ENCODE measurements at places on chromosomes 6 and 20.

GRCh38 chr6:50831186-50831585, 12.5 kb downstream of the TFAP2B start:
- DNase-seq = no peak

- no peak for DNase-seq
These were observed 9.3 kb upstream of the JPH2 start for GRCh38 chr20:44196271-44196670.

DNA sequence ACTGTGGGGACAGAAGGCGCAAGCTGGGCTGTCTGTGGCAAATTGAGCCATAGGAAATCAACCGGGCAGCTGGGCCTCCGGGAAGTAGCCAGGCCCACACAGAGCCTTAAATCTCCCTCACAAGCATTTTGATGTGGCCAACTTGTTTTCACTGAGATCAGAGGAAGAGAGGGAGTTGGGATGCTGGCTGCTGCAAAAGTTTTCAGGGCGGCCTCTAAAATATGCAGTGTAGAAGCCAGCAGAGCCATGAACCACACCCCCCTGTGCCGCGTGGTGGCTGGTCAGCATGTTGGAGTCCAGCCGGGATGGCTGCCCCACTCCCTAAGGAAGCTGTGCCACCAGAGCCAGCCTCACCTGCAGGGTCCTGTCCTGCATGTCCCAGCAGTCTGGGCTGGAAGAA, 167.4 kb downstream of the CDC5L start:
- no peak for DNase-seq

DNA sequence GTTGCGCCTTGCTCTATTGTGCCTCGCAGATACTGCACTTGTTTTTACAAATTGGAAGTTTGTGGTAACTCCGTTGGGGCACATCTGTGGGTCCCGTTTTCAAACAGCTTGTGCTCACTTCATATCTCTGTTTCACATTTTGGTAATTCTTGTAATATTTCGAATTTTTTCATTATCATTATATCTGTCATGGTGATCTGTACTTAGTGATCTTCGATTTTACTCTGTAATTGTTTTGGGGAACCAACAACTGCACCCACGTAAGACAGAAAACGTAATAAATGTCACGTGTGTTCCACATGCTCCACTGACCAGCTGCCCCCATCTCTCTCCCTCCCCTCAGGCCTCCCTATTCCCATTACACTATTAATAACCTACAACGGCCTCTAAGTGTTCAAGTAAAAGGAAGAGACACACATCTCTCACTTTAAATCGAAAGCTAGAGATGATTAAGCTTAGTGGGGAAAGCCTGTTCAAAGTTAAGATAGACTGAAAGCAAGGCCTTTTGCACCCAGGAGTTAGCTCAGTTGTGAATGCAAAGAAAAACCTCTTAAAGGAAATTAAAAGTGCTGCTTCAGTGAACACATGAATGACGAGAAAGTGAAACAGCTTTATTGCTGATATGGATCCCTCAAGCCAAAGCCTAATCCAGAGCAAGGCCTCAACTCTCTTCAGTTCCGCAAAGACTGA, 26.9 kb downstream of the TTLL2 start:
- no peak for DNase-seq

- no peak for DNase-seq
These were observed 482.0 kb upstream of the POU3F2 start for GRCh38 chr6:98352348-98352747.

DNA sequence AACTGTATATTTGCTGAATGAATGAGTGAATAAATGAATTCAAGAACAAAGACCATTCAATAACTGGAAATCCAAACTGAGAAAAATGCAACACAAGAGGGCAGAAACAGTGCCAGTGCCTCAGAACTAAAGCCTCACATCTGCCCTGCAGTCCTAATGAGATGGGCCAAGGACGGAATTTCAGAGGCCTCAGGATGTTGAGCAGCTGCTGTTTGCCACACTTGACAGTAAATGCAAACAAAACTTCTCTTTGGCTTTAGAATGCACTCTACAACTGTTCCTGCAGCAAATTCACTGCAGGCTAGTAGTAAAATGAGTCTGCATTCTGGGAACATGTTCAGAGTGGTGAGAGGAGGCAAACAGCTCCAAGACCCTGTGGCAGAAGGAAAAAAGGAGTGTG, 177.6 kb upstream of the LRFN2 start:
- no peak for DNase-seq

- no peak for DNase-seq
These were observed 247.8 kb upstream of the ZFP64 start for GRCh38 chr20:52439375-52439774.

DNA sequence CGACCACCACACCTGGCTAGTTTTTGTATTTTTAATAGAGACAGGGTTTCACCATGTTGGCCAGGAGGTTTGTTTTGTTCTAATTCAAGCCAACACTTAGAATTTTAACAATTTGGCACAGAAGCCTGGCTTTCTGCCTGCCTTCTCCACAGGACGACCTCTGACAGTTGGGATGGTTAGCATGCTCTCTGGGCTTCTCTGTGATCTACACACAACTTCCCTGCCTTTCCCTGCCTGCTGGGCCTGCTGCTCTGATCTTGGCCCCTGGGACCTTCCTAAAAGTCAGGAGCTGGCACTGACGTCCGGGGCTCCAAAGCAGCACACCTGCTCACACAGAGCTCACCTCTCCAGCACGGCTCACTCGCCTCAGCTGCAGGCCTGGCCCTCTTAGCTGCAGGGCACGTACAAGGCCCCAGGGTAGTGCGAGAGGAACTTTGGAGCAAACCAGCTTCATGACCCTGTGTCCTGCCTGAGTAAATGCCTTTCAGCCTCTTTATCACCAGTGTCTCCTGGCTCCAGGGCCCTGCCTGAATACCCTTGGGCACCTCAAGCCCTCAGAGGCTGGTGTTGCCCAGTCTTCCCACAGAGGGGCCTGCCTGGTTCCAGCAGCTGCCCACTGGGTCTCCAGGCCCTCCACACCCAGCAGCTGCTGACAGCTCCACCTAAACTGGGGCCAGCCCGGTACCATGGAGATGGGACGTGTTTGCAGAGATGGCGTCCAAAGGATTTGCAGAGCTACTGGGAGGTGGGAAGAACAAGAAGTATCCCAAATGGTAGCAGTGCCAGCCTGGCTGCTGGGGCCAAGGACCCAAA, 96.0 kb downstream of the PSMB1 start:
- no peak for DNase-seq

- no peak for DNase-seq
These were observed 92.5 kb upstream of the HDGFL1 start for GRCh38 chr6:22476811-22477390.

GRCh38 chr6:27161946-27162603, 85.4 kb upstream of the PRSS16 start:
- peak; percentile 68 for DNase-seq

DNA sequence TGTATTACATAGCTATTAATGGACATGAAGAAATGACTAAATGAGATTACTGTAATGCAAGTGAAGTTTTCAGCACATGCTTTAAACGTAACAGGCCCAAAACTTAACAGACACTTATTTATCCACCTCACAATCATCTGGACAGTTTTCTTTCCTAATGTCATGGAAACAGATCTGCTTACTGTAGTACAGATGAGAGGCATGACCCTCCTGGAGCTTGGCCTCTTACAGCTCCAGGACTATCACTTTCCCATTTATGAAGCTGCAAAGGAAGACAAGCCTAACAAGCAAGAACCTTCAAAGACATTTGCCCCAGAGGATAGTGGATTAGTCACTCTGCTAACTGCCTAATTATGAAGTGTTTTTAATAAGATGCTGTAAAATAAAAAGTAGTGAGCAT, 419.3 kb downstream of the PHF3 start:
- no peak for DNase-seq

DNA sequence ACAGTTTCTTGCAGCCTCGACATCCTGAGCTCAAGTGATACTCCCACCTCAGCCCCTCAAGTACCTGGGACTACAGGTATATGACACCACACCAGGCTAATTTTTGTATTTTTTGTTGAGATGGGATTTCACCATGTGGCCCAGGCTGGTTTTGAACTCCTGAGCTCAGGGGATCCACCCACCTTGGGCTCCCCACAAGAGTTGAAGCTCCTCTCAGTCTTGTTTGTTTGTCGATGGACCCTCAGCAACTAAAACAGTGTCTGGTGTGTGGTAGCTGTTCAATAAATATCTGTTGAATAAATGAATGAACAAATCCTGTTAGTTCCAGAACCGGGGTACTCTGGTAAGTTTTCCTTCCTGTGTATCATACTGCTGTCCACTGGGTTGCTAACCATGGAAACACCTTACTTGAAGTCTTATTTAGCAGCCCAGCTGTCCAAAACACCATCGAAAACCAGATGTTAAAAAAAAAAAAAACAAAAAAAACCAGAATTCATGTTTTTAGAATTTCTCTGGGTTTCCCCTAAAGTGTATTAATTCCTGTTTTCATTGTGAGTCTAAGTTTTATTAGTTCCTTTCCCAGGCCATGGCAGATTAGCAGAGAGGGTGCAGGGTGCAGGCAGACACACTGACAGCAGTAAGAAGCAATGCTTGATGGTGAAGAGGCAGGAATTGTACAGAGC, 7.8 kb upstream of the EZR start:
- DNase-seq = peak; percentile 39

DNA sequence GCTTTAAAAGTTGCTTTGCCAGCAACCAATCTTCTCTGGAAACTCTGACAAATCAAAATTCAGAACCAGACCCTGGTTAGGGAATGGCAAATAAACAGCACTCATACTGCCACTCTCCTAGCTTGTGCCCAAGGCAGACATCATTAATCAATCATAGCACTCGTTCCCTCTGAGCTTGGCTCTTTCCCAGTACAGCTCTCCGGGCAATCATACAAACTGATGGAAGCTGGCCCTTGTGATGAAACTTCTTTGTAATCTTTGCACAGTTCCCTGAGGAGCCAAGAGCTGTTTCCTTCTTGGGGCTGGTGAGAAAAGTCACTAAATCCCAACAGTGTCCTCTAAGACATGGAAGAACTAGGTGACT, 34.7 kb downstream of the KIAA1755 start:
- no peak for DNase-seq

DNA sequence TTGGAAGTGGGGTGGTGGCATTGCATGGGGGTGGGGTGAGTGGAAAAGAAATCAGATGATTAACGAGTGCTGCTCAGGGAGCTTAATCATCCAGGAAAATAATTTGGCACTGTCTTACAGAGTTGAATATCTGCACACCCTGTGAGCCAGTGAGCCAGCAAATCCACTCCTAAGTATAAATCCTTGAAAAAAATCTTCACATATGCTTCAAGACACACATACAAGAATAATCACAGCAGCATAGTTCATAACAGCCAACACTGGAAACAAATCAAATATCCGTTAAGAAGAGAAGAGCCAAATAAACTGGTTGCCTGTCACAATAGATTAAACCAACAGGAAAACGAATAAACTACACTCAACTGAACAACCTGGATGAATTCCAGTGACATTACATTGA, 62.8 kb downstream of the SAMD3 start:
- DNase-seq = no peak

DNA sequence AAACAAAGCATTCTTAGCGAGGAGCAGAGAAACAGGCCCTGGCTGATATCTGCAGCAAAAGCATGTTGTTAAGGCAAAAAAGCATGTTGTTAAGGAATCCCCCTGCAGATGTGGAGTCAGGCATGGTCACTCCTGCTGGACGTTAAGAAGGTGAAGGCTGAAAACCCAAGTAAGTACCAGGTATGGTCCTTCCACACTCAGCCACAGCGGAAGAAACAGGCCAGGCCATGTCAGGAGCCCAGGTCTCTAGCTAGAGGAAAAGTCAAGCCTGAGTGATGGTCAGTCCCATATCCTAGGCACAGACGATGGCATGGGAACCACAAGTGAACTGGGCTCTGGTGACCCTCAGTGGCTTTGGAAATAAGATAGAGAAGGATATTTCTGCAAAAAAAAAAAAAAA, 32.5 kb upstream of the MAS1L start:
- DNase-seq = no peak

- no peak for DNase-seq
These were observed 432.8 kb downstream of the GRIK2 start for GRCh38 chr6:101826269-101826668.

DNA sequence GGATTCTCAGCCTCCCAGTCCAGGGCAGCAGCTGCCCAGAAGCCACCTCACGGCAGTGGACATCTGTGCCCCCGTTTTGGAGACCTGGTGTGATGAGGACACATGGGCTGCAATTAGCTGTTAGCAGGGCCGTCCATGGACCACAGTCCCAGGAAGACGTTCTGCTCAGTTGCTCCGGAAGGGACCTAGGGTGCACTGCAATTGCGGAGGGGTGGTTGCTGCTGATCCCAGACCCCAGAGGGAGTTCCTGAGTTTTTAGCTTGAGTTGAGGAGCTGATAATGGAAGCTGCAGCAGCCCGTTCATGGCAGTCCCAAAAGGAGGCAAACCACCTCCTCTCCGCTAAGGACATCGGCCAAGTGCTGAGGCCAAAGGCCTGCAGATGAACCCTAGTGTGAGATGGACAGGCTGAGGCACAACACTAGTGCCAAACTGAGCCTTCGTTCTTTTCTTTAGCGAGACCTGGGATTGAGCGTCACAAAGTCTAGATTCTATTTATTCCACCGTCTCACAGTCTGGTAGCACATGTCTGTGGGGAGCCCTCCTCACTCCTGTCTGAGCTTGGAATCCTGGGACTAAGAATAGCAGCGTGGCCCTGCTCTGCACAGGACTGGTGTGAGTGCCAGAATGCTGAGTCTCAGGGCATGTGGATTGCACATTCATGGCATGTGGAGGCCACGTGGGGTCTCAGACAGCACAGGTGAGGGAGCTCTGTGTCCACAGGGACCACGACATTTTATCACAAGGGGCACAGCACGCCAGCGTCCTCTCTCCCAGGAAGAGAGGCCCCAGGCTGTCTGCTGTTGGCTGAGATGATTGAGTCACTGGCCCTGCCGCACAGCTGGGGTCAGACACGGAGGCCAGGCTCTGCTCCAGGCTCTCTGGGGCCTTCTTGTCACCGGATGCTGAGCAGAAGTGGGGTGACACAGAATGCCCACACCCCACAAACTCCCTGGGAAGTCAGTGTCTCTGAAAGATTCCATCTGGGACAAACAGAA, 113.4 kb downstream of the PSMB1 start:
- DNase-seq = no peak

- no peak for DNase-seq
These were observed 25.9 kb upstream of the CEP162 start for GRCh38 chr6:84253380-84253779.

DNA sequence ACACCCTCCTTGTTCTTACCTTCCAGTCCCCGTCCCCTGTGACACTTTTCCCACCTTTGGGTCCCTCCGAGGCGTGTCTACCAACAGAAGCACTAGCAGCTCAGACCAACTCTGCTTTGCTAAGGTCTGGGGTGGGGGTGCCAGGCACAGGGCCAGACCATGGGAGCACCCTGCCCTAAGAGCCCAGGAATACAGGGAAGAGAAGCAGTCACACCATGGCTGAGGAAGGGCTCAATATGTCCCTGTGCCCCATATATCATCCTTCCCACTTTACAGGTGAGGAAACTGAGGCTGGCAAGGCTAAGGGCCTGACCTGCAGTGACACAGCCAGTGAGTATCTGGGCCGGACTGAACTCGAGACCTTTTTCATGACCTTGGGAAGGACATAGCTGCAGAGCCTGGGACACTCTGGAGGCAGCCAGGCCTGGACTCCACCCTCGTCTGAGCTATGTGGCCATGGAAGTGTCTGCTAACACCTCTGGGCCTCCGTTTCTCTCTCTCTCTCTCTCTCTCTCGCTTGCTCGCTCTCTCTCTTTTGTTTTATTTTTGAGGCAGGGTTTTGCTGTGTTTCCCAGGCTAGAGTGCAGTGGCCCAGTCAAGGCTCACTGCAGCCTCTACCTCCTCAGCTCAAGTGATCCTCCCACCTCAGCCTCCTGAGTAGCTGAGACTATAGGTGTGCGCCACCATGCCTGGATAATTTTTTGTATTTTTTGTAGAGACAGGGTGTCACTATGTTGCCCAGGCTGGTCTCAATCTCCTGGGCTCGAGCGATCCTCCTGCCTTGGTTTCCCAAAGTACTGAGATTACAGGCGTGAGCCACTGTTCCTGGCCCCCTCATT, 156.7 kb downstream of the GRM4 start:
- DNase-seq = no peak
